ENCODE measurements at places on chromosomes 6 and 20.

DNA sequence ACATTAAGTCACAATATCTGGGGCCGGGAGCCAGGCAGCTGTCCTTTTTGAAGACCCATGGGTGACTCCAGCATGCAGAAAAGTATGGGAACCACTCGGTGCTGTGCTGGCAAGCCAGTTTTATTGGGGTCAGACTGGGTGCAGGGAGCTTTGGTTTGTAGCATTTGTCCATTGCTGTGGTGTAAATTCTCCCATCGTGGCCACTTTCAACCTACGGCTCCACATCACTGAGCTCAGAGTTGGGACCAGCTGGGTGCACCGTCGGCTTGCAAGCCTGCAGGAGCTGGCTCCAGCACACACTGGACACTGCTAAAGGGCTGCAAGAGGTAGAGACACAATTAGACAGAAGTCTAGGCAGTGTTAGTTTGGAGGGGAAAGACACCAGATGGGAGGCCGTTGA lies 66.9 kb downstream of the SYNJ2 start:
- no peak for DNase-seq

DNA sequence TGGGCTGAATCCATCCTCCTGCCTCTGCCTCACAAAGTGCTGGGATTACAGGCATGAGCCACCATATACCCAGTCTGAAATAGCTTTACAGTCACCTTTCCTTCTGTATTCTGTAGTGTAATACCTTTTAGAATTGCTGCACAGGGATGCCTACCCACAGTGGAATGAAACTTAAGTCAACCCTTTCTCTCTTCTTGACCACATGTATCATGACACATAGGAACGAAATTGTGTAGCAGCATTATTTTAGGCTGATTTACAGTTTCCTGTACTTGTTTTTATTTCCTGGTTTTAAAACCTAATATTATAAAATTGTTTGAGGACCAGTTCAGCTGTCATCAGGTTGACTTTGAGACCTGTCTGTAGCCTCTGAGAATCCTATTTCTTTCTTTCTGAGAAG lies 297.8 kb downstream of the ZFAND3 start:
- DNase-seq, result no peak

- DNase-seq, result no peak
Measured at GRCh38 chr6:1885576-1886011, 275.9 kb downstream of the FOXC1 start.

GRCh38 chr6:123380257-123380656 lies 256.5 kb downstream of the TRDN start:
- DNase-seq, result peak; percentile 39

DNA sequence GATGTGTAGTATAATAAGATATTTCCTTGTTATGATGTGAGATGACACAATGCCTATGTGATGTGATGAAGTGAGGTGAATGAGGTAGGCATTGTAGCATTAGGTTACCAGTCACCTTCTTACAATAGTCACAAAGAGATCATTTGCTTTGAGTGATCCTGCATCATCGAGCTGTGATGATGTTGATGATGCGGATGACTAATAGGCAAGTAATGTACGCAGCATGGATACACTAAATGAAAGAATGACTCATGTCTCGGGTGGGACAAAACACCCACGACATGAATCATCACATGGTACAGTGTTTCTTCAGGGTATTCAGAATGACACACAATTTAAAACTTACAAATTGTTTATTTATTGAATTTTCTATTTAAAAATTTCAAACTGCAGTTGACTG lies 806.3 kb upstream of the GJE1 start:
- no peak for DNase-seq

DNA sequence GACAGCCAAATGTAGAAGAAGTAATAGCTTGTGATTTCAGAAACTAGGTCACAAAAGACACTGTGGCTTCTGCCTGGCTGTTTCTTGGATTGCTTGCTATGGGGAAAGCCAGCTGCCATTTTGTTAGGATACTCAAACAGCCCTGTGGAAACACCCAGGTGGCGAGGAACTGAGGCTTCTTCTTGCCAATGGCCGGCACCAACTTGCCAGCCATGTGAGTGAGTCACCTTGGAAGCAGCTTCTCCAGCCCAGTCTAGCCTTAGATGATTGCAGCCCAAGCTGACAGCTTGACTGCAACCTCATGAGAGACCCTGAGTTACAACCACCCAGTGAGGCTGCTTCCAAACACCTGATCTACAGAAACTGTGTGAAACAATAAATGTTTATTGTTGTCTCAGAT lies 11.9 kb upstream of the KIAA1755 start:
- no peak for DNase-seq

DNA sequence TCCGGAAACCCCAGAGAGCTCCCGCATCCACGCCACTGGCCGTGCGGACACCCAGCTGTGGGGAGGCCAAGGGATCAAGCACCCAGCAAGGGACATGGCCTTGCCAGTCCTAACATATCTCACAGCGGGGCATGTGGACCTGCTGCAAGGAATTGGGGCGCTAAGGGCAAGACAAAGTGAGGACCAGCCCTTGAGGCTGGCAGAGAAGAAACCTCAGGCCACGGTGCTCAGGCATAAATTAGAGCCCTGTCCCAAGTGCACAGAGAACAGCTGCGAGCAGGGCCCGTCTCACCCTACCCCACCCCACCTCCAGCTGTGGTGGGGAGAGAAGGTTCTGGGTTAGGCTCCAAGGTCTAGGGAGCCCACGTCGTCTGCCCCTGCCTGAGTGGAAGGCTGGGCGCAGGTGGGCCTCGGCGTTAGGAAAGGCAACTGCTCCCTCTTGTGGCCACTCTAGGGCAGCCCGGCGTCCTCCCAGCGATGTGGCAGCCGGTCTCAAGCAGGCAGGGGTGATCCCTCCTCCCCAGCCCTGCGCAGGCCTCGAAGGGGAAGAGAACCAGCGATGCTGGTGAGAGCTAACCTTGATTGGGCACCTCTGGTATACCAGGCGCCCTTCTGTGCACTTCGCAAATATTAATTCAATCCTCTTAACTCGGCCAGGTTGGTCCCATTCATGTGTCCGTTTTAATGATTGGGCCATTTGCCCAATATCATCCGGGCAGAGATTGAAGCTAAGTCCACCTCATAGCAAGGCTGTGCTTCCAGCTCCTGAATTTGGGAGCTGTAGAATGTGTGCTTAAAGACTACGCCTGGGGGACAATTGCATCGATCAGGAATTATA lies 235.8 kb downstream of the NFATC2 start:
- peak; percentile 49 for DNase-seq

DNA sequence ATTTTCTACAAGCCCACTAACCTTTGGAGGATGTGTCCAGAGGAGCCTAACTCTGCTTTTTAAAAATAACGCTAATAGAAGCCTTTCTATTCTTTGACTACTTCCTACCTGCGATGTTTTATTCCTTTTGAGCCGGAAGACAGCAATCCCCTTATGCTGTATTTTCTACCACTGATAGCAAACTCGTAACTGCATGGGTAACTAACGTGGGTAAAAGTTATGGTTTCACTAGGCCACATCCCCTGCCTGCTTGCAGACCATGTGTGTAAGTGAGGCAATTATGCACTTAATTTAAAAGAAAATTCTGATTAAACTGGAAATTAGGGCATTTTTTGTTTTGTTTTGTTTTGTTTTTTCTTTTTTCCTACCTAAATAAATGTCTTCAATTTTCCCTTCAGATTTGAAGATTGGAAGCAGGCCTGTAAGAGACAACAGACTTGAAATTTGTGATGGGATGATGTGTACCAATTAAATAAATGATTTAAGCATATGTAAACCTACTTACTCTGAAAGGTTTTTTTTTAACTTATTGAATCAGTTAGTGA lies 931 bp downstream of the UFL1 start:
- no peak for DNase-seq

DNA sequence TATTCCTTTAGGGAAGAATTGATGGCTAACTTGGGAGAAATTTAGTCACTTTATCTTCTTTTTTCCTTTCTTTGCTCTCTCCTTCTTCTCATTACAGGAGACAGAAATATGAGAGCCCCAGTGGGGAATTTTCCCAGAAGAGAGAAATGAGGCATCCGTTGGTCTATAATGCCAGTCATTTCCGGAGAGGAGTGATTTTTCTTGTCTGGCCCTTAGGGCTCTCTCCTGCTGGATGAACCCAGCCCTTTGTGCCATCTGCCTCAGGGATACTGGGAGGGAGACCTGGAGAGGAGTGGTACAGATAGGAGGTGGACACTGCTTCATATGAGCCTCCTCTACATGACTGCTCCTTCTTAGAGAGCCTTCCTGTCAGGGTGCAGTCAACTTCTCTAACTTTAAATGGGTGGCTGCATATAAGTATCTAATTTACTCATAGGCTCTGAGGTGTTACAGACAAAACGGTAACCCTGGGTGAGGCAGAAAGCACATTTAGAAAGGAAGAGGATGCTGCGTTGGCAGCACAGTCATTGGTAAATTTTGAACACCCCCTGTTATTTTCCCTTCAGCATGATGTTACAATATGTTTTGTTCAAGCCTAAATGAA lies 21.9 kb downstream of the RIMS1 start:
- DNase-seq, result no peak

- DNase-seq, result no peak
Measured at GRCh38 chr6:10272591-10272990, 142.3 kb downstream of the TFAP2A start.

- DNase-seq, result no peak
Measured at GRCh38 chr20:14127514-14128223, 132.4 kb downstream of the MACROD2 start.

DNA sequence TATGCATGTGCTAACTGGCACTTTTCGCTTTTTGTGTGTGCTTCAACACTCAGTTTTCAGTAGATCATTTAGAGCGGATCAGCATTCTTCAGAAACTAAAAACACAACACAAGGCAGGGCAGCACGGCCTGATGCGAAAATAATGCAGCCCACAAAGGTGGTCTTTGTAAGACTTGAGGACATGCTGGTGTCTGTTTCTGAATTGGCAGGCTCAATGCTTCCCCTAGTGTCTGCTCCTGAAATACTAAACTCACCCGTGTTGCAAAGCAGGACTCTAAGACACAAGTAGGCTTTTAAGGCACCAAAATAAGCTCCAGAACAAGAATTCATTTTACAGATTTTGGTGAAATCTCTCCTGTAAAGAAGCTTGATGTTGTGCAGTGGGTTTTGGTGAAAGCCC lies 676.5 kb downstream of the TENT5A start:
- DNase-seq, result no peak

- DNase-seq, result peak; percentile 61
Measured at GRCh38 chr20:431012-431904, 23.2 kb downstream of the RBCK1 start.

GRCh38 chr6:41042226-41043055 lies at the start of gene TSPO2:
Gene TSPO2, plus strand, starts transcription at chr6:41042467. Its CDS starts 519 bp downstream, at chr6:41042986.
- no peak for DNase-seq

- DNase-seq, result no peak
Measured at GRCh38 chr6:73227606-73228255, 2.4 kb upstream of the KHDC1L start.

GRCh38 chr6:25360621-25361020 lies 81.4 kb downstream of the CARMIL1 start:
- DNase-seq, result no peak

GRCh38 chr6:42259841-42260395 lies 42.3 kb upstream of the MRPS10 start:
- DNase-seq, result no peak

- no peak for DNase-seq
Measured at GRCh38 chr6:48057601-48058000, 53.4 kb downstream of the PTCHD4 start.

DNA sequence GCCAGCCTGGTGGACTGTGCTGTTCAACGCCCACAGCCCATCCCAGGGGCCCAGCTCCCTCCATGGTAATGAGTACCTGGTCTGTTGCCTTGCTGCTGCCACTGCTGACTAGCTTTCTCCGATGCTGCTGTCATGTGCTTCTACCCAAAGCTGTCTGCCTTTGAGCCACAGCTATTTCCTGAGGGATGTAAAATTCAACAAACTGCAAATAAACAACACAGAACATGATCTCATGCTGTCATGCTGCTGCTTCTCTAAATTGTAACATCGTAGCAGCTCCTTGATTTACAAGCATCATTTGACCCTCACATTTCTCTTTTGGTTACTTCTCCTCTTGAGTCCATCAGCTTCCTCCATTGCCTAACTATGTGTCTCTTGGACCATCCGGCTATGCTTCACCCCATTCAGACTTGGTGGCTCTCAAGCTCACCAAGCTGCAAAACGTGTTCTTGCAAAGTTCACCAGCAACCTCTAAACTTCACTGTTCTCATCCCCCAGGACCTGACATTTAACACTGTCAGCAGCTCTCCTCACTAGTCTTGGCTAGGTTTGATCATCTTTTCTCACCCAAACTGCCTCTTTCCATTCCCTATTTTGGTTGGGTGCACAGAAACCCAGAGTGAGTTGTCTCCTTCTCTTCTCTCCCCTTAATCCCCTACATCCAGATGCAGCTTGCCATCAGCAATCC lies 54.6 kb downstream of the FYN start:
- no peak for DNase-seq

DNA sequence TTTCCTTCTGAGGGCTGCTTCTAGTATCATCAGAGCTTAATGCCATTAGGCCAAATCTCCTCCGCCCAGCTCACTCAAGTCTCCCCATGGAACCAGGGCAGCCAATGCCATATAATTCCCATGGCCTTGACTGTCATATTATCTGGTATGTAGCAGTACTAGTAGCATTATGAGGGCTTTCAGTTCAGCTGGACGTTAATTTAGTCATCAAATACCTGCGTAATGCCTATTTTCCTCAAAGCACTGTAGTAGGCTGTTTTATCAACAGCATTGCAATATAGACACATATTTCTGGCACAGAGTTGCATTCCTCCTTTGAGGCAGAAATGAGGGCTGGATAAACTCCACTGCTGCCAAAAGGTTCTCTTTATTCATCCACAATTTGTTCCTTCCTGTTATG lies 1.7 kb downstream of the KCTD20 start:
- DNase-seq, result no peak

- DNase-seq, result no peak
Measured at GRCh38 chr6:84892671-84893070, 128.3 kb upstream of the TBX18 start.

GRCh38 chr6:33695451-33695887 lies 16.0 kb downstream of the UQCC2 start:
- DNase-seq, result peak; percentile 54

- DNase-seq, result no peak
Measured at GRCh38 chr6:63371104-63371715, 51.4 kb upstream of the LGSN start.

- DNase-seq, result no peak
Measured at GRCh38 chr6:168043848-168044415, 35.1 kb downstream of the FRMD1 start.

- no peak for DNase-seq
Measured at GRCh38 chr20:32078791-32079190, 26.7 kb downstream of the HCK start.

- no peak for DNase-seq
Measured at GRCh38 chr6:144753023-144753705, 468.0 kb downstream of the UTRN start.

DNA sequence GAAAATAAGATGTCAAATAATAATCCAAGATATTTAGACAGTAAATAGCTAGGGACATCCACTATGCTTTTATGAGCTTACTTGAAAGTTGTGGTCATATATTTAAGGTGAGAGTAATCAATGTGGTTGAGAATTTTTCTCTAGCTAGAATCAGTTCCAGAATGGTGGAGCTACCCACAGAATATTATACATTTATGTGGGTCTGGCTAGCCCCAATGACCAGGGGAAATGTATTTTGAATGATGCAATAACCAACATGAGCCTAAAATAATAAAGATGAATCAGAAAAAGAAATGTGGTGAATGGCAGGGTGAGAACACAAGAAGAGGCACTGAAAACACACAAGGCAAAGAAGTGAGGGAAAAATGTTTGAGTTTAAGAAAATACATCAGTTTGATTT lies 325.7 kb downstream of the TBC1D32 start:
- no peak for DNase-seq

GRCh38 chr20:62461834-62462233 lies 14.0 kb downstream of the GATA5 start:
- DNase-seq, result no peak
